Testis (tissue), 5 donors: ENCODE measurements at places on chromosomes 2 and 18.

DNA sequence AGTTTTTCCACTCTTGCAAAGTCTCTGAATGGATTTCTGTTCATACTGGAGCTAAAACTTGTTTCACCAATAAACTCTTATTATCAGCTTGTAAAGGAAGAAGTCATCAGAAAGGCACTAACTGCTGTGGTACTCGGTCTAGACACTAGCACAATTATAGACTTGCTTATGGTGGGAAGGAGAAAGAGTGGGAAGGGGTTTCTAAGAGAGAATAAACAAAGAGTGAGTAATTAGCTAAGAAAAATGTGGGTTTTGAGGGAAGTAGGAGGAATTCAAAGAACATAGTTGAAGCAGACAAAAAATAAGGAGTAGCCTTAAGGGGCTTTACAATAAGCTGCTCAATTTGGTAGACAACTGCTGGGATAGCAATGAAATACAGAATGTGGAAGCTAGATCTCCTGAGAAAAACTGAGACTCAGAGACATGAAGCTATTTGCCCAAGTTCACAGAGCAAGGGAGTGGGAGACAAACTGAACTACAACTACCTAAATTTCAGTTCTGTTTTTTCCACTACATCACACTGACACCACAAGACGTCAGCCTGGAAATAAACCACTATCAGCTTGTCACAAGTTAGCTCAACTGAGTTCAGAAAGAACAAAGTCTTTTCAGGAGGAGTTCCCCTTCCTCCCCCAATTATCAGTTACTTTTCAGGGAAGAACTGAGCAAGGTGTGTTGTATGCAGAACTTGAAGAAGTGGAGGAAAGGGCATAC, 59.7 kb downstream of the MAP4K3 start:
- no peak for DNase-seq

GRCh38 chr2:22281033-22281432, 1103.9 kb upstream of the KLHL29 start:
- DNase-seq, result no peak

GRCh38 chr2:228688007-228688645, 506.6 kb upstream of the SPHKAP start:
- DNase-seq, result no peak

GRCh38 chr18:59737776-59738300, 40.6 kb upstream of the CCBE1 start:
- DNase-seq, result no peak

DNA sequence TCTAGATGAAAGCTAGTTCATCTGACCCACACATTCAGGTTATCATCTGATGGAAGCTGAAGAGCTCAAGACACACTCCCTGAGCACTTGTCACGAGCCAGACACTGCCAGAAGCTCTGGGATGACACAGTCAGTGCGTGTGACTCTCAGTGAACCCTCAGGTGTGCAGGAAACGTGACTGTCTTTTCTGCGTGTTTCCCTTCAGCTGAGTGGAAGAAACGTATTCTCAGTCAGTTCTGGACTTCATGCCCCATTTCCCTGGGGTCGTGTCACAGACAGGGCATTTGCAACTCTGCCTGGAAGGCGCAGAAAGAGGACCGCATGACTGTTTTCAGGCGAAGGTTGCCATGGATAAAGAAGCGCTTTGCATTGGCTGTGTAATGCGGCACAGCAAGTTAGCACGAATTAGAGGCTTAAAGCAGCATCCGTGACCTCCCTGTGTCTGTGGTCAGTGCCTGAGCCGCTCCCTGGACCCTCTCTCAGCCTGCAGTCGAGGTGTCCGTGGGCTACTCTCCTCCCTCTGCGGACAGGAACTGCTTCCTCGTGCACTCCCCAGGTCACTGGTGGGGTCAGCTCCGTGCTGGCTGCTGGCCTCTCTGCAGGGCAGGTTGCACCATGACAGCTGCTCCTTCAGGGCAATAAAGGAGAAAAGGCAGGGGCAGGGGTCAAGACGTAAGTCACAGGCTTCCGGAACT, 3.3 kb upstream of the ALLC start:
- no peak for DNase-seq

- no peak for DNase-seq
These were observed 12.2 kb upstream of the ACKR3 start for GRCh38 chr2:236557306-236558030.

- DNase-seq, result no peak
These were observed 469.4 kb upstream of the SPRED2 start for GRCh38 chr2:65901756-65902155.

- peak; percentile 85 for DNase-seq
These were observed 188.0 kb downstream of the CDH7 start for GRCh38 chr18:65938592-65939372.

- no peak for DNase-seq
These were observed 77.6 kb downstream of the PTPN4 start for GRCh38 chr2:119837350-119837749.

DNA sequence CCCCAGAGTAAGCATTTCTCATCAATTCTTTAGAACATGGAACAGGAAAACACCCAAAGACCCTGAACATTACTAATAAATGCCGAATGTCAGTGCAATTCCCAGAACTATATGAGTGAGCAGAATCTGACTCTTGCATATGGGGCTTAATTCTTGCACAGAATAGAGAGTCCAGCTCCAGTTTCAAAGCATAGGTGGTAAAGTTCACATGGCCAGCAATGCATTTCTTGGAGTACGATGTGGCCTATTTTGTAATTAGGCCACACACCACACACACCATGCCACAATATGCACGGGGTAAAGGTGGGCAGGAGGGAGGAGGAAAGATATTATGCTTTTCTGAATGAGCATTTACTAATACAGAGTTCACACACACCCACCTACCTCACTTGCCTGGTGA, 56.5 kb downstream of the PLA2R1 start:
- DNase-seq, result no peak

DNA sequence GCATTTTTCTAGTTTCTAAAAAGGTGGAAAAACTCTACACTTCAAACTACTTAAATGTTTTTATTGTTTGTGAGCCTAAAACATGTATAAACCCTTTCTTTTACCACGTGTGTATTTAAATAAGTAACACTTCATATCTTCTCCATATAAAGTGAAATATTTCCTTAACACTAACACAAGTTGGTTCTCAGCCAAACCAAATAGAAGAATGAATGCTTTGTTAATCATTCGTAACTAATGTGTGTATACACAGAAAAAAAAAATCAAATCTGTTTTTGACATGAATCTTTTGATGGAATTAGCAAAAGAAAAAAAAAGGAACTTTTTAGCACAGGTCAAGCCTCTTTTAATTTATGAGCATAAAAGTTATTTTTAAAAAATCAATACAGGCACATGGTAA, 89.3 kb downstream of the EHBP1 start:
- DNase-seq, result no peak

GRCh38 chr2:203893401-203893800, 25.8 kb downstream of the CTLA4 start:
- no peak for DNase-seq

DNA sequence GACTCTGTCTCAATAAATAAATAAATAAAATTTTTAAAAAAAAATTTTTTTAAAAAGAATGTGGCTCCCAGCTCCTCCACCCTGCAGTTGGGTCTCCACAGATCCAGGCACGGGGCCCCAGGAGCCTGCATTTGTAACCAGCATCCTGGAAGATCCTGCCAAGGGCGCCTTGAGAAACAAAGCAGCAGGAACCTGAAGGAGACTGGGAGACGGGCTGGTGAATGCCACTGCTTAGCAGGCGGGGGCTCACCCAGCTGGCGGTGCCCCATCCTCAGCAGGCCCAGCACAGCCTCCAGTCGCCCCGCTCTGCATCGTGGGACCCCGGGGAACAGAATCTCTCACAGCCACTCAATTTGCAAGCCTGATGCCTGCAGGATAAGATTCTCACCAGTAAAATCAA, 187.5 kb upstream of the SALL3 start:
- no peak for DNase-seq

DNA sequence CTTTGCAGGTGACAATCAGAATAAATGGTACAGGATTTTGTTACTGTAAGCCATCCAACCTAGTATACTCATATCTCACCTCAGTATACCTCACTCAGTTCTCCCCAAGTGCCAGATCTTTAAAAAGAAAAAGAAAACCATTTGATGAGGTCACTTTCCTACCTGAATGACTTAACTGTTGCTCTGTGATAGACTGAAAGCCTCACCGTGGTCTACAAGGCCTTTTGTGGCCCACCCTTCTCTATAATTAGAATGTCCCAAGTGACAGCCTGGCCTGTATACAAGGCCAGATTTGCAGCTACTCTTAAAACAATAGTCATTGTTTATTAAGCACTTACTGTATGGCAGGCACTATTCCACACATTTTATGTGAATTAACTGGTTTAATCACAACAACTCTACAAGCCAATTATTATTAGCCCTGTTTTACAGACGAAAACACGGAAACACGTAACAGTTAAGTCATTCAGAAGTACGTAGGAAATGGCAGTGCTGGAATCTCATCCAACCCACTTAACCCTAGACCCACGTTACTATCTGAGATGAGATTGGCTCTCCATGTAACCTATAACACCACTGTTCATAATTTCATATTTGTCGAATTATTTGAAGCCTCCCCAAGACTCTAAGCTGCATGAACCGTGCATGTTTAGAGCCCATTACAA, 28.3 kb downstream of the PKP4 start:
- DNase-seq, result no peak

DNA sequence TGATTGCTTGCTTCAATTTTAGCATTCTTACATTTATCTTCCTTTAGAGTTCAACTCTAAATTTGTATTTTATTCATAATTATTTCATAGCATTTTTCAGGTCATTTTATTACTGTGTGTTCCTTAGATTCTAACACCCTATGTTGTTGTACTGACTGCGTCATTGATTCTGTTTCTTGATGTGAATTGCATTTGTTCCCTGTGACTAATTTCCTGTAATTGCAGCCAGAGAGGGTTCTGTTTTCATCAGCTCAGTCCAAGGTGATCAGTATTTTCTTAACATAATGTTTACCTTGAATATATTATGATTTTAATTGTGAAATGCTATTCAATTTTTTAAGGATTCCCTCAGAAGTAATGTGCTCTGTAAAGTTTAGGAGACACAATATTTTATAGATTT, 970.2 kb upstream of the PIK3C3 start:
- no peak for DNase-seq

GRCh38 chr2:193446967-193447366, 1252.2 kb upstream of the TMEFF2 start:
- no peak for DNase-seq

DNA sequence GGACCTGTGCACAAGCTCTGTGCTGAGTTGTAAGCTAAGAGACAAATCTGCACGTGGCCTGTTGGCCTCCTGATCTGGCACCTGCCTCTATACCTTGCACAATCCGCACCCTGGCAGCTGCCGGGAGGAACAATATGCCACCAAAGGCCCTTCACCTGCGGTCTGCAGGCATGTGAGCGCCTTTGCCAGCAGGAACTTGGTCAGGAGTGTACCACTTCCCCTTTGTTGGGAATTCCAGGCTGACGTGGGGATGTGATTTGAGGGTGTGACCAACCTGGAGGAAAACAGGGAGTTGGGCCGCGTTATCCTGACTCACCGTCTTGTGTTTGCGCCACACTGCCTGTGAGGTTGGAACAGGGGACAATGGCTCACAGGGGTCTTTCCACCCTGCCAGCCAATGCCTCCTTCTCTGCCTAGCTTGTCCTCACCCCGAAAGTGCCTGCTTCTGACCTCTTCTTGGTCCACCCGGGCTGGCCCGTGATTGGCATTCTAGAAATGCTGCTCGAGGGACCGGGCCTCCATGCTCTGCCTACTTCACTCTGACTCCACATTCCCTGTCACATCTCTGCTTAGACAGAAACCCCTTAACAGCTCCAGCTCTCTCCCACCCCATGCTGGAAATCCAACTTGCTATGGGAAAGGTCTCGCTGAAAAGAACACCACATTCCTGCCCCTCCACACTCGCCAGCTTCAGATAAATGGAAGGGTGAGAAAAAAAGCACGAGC, 67.1 kb upstream of the MAP4K4 start:
- DNase-seq, result no peak

- no peak for DNase-seq
These were observed 33.9 kb downstream of the COX7A2L start for GRCh38 chr2:42327125-42327524.

- no peak for DNase-seq
These were observed 129.7 kb downstream of the BARD1 start for GRCh38 chr2:214679736-214680135.

GRCh38 chr2:148670773-148671172, 26.2 kb downstream of the EPC2 start:
- no peak for DNase-seq

GRCh38 chr2:42290005-42290404, 71.0 kb downstream of the COX7A2L start:
- DNase-seq, result no peak

DNA sequence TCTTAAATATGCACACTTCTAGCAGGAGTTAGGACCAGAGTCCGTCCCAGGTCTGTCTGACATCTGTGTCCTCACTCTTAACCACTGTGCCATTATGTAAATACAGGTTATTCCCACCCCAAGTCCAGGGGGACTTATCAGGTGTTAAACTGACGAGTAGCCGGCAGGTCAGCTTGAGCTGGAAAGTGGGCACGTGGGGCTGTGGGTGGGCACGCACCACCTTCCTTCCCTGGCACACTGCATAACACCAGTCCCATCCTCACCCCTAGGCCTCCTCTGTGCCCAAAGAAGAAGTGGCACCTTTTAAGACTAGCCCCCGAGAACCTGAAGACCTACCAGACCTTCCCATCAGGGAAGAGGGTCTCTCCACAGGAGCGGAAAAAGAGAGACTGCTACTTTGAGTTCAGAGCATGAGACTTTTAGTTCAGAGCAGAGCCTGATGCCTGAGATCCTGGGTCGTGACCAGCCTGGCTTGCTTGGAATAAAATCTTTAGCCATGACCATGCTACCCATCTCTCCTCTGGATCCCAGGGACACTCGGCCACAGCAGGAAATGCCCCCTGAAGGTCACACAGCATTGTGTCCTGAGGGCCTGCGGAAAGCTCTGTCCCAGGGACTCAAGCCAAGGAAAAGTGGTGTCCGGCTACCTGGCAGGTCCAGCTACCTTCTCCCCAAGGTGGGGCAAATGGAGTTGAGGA, 62.0 kb downstream of the CIB4 start:
- no peak for DNase-seq

DNA sequence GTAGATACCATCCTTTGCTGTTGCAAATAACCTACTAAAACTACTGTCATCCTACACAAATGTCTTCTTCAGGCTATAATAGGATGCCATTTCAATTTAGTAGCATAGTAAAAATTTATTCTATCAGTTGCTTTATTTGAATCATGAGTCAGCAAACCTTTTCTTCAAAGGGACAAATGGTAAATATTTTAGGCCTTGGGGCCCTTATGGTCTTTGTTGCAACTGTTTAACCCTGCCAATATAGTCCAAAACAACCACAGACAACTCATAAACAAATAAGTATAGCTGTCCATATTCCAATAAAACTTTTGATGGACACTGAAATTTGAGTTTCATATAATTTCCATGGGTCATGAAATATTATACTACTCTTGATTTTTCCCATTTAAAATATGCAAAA, 54.0 kb upstream of the CCBE1 start:
- DNase-seq, result no peak

DNA sequence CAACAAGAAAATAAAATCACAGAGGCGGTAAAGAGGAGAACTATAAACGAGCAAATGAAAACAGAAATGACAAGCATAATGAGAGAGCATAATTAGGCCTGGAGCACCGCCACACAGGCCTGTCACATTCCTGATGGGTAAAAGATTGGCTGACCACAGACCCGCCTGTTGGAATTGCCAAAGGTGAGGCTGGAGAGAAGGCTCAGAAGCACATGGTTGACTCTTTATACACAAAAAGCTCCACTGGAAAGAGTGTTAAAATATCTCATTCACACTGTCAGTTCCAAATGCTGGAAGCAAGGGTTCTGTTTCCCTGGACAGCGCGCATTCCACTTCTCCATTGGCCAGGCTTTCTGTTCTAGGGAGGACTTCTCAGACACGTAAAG, 5.9 kb upstream of the LGALSL start:
- DNase-seq, result no peak
